Spinal cord (tissue), 10 donors: ENCODE measurements at places on chromosomes 7 and 10.

DNA sequence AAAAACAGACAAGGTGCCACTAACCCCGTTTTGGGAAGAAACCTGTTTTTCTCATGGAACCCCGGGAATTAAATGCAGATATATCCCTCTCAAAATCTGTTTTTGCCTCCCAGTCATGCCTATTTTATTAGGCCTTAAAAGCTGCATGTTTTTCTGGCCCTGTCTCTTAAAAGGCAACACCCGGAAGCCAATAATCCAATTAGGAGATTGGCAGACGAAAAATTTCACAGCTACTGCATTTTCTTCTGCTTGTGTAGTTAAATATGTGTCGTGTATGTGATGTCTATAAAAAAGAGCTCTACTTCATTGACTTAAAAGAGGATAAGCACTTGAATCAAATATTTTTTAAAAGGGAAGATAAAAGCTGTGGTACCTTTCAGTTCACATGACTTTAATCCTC is 31.9 kb upstream of the OPTN start:
- no peak for DNase-seq

DNA sequence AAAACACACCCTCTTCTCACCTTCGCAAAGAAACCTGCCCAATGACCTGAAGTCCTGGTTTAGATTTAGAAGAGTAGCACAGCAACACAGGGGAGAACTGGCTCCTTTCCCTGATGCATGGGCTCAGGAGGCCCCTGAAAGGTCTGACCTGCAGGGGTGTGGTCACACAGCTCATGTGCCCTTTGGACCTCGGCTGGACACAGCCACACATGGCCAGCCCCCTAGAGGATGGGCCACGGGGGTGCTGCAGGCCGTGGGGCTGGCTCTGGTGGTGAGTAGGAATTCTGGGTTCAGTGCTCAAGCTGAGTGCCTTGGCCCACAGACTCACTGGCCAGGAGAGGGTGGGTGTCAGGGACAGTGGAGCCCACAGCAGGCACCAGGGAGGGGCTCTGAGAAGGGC is 118.5 kb upstream of the ADCY1 start:
- no peak for DNase-seq

- DNase-seq: no peak
Measured at GRCh38 chr7:102994567-102994966, 80.0 kb downstream of the FBXL13 start.

DNA sequence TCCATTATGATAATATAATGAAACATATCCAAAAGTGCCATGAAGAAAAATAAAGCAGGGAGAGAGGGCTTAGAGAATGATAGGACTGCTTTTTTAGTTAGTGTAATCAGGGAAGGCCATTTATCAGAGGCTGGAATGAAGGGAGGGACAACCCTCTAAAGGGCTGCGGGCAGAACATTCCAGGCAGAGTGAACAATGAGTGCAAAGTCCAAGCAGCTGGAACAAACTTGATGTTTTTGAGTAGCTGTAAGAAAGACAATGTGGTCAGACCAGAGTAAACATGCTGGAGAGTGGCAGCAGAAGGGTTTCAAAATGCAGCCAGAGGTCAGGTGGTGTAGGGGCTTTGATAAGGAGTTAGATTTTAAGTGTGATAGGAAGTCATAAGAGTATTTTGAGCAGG is 65.6 kb upstream of the CCDC6 start:
- DNase-seq: no peak

- no peak for DNase-seq
Measured at GRCh38 chr10:51685768-51686167, 13.6 kb downstream of the CSTF2T start.

- DNase-seq: no peak
Measured at GRCh38 chr7:29548823-29549222, 14.8 kb upstream of the PRR15 start.

DNA sequence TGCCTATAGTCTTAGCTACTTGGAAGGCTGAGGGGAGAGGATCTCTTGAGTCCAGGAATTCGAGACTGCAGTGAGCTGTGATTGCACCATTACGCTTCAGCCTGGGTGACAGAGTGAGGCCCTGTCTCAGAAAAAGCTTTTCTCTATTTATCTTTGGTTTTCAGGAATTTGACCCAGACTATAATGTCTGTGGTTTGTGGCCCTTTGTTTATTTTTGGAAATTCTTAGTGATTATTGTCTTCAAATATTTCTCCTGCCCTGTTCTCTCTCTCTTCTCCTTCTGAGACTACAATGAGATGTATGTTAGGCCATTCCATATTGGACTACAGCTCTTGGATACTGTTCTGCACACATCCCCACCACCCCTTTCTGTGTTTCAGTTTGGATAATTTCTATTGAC is 4.7 kb downstream of the MUC12 start:
- no peak for DNase-seq

DNA sequence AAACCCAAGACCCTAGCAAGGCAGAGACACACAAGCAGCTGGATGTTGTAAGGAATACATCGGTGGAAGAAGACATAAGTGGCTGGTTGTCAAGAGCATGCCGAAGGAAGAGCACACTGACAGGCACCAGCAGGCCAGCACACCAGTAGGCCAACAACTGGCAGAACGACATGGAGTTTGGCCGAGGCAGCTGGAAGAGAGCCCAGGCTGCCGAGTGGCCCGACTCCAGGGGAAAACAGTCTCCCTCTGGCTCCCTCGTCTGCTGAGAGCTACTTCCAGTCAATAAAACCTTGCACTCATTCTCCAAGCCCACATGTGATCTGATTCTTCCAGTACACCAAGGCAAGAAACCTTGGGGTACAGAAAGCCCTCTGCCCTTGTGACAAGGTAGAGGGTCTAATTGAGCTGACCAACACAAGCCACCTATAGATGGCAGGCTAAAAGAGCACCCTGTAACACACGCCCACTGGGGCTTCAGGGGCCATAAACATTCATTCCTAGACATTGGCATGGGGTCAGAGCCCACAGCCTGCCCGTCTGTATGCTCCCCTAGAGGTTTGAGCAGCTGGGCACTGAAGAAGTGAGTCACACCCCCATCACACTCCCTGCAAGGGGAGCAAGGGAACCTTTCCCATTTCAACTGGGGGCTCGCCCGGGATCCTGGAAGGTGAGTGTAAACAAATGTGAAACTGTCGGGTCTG is 14.7 kb upstream of the TNS3 start:
- no peak for DNase-seq

GRCh38 chr7:158097106-158097452 is 490.5 kb downstream of the PTPRN2 start:
- DNase-seq: no peak
